Smooth muscle cell of the brain vasculature (primary cell): ENCODE measurements at places on chromosomes 12 and 14.

DNA sequence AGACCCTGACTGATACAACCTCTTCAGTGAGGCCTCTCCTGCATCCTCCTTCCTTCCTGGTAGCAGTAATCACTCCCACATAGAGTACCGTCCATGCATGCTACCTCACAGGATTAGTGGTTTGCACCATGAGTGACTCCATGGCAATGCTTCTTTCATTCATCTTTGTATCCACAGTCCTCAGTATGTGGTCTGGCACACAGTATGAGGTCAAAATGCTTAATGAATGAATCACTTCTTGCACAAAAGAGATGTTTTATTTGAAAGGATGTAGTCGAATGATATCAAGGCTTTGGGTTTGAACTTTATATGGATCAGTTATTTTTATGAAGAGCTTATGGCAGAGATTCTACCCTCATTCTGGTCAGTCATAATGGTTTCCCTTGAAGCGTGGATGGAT, 42.2 kb downstream of the KCNA5 start:
- DNase-seq, result peak; percentile 66

GRCh38 chr12:93177208-93178153, 200.2 kb upstream of the NUDT4 start:
- DNase-seq, result no peak

DNA sequence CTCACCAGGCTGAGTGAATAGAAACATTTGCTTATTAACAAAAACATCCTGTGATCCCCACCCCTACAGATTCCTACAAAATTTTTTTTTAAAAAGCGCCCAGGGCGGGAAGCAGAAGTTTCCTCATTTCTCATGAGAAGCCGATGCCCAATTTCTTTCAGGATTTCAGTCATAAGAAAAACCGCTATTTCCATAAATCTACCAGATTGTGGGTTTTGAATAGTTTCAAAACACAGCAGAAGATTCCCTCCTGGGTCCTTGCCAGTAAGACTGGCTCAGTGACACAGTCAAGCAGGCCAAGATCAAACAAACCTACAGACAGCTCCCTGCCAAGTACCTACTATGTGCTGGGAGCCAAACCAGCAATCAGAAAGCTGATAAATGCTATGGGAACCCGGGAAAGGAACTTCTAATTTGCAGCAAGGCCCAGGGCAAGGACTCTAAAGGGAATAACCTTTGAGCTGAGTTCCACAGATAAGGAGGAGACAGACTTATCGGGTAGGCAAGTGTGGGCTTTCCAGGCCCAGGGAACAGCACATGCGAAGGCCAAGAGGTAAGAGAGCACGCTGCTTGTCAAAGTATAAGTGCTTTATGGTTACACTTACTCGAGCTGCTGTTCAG, 68.7 kb downstream of the CCDC88C start:
- no peak for DNase-seq

- no peak for DNase-seq
Observed at GRCh38 chr12:68623984-68624383, 13.3 kb downstream of the RAP1B start.

GRCh38 chr12:111201036-111201435, 167.9 kb downstream of the PHETA1 start:
- no peak for DNase-seq

DNA sequence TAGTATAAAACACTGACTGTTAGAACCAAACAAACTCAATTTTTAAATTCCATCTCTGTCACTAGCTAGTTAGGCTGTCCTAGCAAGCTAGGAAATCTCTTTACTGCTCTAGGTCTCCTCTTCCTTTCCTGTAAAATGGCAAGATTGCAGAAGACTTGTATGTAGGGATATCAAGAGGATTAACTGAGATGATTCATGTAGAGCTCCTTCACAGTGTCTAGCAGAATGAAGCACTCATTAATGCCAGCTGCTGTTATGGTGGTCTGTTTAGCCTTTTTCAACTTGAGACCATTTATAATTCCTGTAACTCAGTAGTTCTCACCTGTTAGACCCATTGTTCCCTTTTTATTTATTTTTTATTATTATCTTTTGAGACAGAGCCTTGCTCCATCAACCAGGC, 67.8 kb upstream of the KCNH3 start:
- no peak for DNase-seq

DNA sequence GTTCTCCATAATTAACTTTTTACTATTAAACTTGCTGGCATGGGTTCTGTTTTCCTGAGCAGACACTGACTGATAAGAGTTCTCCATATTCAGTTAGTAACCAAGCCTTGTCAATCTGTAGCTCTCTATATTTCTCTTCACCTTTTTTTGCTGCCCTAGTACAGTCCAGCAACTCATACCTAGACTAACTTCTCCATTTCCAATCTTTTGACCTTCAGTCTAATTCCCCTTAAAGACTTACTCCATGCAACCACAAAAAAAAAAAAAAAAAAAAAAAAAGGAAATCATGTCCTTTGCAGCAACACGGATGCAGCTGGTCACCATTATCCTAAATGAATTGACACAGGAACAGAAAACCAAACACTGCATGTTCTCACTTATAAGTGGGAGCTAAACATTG, 125.7 kb upstream of the KRAS start:
- no peak for DNase-seq

DNA sequence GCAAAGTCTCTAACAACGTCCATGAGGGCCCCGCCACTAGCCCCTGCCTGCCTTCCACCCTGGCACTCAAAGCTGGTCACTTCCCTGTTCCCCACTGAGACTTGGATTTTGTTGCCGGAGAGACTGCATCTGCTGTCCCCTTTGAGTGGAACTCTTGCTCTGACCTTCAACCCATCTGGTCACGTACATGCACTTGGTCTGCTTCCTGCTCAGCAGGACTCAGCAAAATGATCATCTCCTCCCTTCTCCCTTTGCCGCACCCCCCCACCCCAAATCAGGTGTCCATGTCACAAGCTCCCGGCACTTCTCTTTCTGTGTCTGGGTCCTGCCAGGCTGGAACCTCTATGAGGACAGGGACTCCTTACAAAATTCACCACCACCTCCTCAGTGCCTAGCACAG, 180.9 kb downstream of the CHST11 start:
- no peak for DNase-seq

- no peak for DNase-seq
Observed at GRCh38 chr14:92800525-92800924, 6.4 kb downstream of the GOLGA5 start.

GRCh38 chr14:85915711-85916110, 385.8 kb downstream of the FLRT2 start:
- DNase-seq, result no peak
